ENCODE measurements at places on chromosomes 7 and 10. TPM values are rescaled to one million over a fixed set of nuclear protein-coding genes. Genes with fewer than 3 reads are reported as not detected.

GRCh38 chr10:102643336-102644065 lies 778 bp upstream of the TRIM8 start:
- DNase-seq: peak; percentile 86

GRCh38 chr7:116446212-116446855 lies 53.2 kb upstream of the CAV2 start:
- DNase-seq: peak; percentile 53

DNA sequence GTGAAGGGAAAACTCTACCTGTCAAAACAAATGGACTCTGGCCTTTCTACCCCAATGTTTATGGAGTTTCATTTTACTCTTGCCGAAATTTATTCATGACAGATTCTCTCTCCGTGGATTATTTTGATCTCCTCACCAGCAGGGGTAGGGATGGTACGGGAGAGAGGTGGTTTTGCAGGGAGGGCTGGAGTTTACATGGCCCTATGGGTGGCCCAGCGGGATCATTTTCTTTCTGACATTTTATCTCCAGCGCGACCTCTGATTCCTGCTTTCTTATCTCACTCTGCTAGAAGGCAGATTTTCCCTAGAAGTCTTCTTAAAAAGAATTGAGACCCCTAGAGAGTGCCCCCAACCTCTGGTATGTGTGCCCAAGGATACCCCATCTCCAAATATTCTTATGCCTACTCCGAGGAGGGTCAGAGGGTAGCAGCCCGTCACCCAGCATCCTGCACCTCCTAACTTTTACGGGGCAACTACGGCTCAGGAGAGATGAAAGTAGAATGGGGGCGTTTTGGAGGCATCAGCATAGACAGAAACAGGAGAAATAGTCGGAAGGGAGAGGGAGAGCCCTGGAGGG lies 10.1 kb upstream of the GATA3 start:
- no peak for DNase-seq

ATAD1 gene
- total RNA-seq: 59.5 TPM

- no peak for DNase-seq
Measured at GRCh38 chr7:63899691-63900393, 98.8 kb upstream of the ZNF722 start.

DNA sequence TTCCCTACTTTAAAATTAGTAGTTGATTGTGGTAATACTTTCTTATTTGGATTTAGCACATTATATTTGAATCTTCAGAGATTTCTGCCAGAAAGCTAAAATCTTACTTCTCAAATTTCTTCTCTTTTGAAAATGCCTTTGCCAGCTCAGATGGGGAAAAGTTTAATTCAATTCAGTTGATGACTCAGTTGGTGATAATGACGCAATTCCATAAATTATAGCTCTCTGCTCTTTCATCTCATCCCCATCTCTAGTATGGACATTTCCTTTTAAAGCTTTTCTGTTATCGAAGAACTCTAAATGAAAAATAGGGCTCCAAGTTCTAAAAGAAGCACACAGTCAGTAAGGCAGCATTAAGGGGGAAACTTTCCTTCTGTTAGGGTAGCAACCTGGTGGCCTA lies 25.5 kb downstream of the RNLS start:
- no peak for DNase-seq

DNA sequence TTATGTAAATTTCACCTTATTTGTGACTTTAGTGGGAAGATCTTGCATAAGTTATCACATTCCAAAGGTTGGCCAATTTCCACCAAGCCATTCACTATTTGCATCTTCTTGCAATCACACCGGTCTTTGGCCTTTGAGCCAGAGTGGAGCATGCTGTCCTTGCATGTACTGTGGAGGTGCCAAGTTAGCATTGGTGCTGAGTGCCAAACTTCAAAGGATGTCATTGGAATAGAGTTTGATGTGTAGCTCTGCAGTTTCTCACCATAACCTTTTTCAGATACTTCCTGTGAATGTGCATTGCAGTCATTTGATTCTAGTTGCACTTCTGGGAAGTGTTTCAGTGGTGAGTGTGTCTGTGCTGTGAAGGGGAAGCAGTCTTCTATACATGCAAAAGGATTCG lies 620.6 kb downstream of the SUGCT start:
- no peak for DNase-seq

GRCh38 chr10:32065856-32066255 lies 9.6 kb upstream of the KIF5B start:
- peak; percentile 26 for DNase-seq

MAGI2 gene
- total RNA-seq: 5.7 TPM

Measured in myocyte (in vitro differentiated cells).